8988T (cell line): ENCODE measurements at places on chromosomes 11 and 22.

DNA sequence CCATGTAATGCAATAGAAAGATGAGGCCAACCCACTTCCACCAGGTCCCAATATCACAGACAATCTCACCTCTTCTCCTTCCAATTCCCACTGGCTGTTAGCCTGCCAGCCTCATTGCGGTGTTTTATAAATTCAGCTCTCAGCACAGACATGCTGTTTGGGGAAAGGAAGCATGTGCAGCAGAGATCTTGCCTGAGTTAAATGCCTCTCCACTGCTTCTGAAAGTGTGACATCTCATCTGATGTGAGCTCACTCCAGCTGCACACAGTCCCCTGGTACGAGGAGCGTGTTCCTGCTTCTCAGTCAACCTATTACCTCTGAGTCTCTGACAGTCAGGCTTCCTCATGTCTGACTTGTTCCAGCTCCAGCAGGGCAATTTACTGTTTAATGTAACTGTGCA, 122.7 kb upstream of the GUCY1A2 start:
- DNase-seq, result no peak

DNA sequence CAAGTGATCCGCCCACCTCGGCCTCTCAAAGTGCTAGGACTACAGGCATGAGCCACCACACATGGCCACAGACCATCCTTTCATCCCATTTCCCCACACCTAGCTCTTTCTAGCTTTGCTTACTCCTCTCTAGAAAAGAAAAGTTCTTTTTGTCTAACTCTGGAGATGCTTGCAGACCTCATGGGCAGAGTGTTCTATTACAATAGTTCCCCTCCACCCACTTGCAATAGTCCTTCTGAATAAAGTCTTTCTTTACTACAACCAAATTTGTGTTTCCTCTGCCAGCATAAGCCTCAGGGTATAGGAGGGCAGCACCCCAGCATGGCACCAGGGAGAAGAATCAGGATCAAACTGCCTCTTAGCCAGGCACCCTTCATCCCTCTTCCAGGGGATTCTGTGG, 18.8 kb upstream of the RTL6 start:
- DNase-seq, result no peak

GRCh38 chr11:17478070-17478469, 1.4 kb upstream of the ABCC8 start:
- no peak for DNase-seq

GRCh38 chr22:25623310-25623734, 58.8 kb downstream of the GRK3 start:
- no peak for DNase-seq

GRCh38 chr11:73830261-73830660, 42.6 kb downstream of the MRPL48 start:
- DNase-seq, result no peak

GRCh38 chr11:133895061-133895479, 49.8 kb upstream of the SPATA19 start:
- DNase-seq, result peak; percentile 11

DNA sequence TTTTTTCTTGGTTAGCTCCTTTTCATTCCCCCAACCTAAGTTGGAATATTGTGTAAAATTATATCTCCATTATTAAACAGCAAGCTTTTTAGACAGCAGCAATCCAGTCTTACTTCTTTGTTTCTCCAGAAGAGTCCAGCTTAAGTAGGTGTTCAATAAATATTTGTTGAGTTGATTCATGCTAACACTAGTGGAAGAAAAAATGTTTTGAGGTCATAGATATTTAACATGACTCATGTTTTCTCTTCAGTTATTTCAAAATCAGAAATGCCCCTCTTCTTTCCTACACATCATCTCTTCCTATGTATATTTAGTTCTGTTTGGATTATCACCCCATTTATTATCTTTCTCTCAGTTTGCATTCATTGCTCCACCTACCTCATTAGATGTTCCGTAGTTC, 20.3 kb downstream of the CCDC83 start:
- no peak for DNase-seq

GRCh38 chr11:17762309-17762974, 27.9 kb downstream of the KCNC1 start:
- DNase-seq, result no peak

DNA sequence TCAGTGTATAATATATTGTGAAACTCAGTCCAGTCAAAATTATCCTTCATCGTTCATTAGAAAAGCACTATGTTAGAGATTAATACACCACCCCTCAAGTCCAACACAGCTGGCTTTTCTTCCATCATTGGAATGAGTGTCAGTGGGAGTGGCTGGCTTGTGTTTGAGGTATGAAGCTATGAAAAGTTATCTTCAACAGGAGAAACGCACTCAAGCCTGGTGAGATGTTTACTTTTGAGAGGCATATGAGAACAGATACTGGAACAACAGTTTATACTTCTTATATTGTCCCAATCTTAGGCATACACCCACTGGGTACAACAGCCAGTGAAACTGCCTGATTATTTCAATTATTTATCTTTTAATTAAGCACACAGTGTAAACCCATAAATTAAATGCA, 34.3 kb downstream of the PLEKHB1 start:
- no peak for DNase-seq

DNA sequence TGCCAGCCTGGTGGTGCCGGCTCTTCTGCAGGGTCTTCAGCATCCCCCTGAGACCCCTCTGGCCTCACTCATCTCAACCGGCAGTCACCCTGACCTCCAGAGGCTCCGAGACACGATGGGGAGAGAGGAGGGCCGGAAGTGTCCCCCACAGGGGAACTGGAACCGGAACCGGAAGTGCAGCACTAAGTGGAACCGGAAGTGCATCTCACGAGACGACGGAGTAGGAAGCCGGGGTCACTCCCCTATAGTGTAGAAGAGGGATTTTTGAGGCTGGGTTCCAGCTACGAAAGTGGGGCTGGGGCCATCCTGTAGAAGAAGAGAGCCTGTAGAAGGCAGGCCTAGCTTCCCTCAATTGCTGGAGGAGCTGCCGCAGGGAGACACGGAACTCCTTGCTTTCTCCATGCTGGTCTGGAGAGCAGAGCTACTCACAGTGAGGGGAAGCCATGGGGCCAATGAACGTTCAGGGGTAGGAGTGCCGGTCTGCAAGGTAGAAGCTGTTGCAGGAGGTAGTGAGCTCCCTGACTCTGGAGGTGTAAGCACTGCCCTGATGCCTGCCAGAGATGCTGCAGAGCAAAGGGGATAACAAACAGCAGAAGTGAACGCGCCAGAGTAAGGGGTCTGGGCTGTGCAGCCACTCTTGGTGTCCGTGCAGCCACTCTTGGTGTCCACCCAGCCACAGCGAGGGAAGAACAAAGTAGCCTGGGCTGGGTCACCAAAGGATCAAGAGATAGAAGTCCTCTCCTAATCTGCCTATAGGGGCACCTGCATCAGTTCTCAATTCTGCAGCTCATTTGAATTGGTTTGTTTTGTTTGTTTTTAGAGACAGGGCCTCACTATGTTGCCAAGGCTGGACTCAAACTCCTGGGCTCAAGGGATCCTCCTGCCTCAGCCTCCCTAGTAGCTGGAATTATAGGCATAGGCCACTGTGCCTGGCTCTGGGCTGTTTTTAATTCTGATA, 21.9 kb downstream of the SCUBE1 start:
- no peak for DNase-seq

GRCh38 chr22:24995649-24996180, 43.2 kb downstream of the KIAA1671 start:
- no peak for DNase-seq

DNA sequence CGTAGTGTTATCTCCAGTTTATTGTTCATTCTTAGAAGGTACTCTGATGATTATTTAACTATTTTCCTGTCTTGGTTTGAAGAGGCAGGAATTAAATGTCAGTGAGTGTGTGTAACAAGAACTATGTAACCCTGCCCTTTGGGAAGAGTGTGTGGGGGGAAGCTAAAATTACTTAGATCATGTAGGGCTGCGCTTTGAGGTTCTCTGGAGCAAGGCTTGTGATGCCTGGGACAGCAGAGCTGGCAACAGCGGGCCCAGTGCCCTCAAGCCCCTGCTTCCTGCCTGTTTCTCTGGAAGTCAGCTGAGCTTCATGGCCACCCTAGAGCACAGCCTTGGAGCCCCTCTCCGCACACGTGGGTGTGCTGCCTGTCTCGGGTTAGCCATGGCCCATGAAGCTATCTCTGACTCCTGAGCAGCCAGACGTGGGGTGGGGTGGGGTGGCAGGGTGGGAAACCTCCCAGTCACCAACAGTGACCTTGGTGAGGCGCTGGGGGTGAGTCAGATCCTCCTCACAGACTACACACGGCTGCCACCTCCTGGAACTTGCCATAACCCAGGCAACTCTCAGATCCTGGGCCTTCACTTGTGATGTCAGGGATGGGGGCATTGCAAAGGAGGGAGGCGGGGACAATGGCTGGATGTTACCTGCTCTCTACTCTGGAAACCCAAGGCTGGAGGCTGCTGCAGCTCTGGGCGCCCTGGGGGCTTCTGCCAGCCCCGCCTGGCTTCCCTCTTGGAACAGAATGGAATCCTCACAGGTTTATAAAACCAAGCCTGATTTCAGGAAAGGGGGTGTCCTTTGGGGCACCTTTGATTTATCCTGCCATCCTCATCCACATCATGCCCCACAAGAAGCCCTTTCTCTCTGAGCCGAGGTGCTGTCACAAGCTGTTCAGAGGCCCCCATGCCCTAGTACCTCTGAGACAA, 88.6 kb downstream of the SNX19 start:
- DNase-seq, result peak; percentile 64

GRCh38 chr11:65887723-65888162, 528 bp downstream of the FIBP start:
- DNase-seq, result no peak

- no peak for DNase-seq
These were observed 538.3 kb upstream of the FAT3 start for GRCh38 chr11:91686281-91686680.

GRCh38 chr11:65844231-65844872, 10.6 kb downstream of the SNX32 start:
- no peak for DNase-seq

DNA sequence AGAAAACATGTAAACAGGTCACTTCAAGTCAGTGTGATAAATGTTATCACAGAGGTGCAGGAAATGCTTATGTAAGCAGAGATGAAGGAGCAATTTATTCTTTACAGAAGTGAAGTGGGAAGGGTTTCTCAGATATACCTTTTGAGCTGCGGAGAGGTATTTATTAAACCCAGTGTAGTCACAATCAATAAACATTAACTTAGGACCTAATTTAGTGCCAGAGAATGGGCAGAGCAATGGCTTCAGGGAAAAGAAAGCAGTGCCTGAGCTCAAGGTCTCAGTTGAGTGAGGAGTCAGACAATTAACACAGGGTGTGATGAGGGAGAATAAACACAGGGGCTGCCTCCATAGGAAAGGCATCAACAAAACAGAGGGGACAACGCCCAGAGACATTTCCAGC, 1.9 kb downstream of the MS4A5 start:
- no peak for DNase-seq

DNA sequence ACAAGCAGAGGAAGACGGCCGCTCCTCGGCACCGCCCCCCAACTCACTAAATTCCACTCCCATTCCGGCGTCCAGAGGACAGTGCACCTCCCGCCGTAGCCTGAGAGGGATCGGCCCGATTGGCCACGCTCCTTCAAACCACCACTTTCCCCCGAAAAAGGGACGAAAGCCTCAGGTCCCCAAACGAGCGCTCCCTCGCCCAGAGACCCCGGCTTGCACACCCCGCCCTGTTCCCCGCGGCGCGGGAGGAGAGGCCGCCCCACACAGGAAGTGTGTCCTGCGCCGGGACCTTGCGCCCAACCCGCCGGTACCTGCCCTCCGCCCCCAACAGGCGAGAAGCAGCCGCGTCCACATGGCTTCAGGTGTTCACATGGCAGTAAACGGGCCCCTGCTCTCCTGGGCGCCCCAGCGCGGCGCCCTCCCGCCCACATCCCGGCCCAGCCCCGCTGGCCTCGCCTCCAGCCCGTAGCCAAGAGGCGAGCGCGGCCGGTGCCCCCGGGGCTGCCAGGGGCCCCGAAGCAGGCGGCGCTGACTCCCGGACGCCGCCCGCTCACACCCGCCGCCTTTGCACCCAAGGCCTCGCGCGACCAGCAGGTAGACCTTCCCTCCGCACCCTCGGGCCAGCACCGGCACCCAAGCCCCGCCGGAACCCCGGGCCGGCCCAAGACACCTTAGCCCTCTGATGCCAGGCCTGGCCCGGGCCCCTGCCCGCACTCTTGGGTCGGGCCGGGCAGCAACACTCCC, 849 bp downstream of the TCF20 start:
- peak; percentile 77 for DNase-seq

DNA sequence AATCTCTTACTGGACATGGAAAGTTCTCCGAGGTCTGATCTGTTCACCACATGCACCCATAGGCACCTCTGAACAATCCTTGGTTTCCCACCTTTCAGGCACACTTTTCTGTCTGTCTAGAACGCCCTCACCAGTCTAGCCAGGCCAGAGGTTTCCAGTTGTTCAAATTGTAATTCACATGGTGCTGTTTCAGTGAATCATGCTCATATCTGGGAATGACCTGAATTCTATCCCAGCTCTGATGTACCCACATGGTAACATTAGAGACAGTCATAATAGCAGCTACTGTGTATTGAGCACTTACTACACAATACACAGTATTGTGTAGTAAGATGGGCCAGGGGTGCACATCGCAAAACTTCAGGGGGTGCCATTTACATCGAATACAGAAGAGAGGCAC, 138.2 kb downstream of the COMMD9 start:
- no peak for DNase-seq

DNA sequence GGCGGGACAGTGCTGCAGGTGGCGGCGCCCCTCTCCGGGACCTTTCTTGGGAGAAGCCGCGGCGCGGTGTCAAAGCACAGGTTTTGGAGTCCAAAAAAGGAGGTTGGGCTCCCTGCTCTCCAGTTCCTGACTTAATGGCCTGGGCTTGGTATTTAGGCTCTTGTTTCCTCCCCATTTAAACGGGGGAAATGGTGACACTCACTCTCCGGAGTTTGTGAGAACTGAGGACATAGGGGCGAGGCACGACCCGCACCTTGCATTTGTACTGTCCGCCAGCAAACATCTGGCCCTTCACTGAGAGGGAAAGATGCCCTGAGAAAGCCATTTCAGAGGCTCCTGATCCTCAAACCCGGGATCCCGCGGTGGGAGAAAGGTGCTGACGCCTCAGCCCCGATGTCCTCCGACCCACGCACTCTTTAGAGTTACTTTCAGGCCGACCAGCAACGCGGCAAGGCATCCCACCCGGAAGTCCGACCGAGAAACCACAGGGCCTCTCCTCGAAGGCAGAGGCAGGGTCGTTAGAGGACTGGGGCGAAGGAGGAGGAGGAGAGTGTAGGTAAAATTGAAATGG, 2.9 kb upstream of the WDR74 start:
- no peak for DNase-seq

- no peak for DNase-seq
These were observed 21.2 kb upstream of the CLMP start for GRCh38 chr11:123216249-123216648.
